ENCODE measurements at places on chromosomes 2 and 18. TPM values are rescaled to one million over a fixed set of nuclear protein-coding genes. Genes with fewer than 3 reads are reported as not detected.

IRS1 gene
- total RNA-seq = 11.7 TPM

MAP3K19 gene
- total RNA-seq = not detected

VIL1 gene
- not detected for total RNA-seq

DPP10 gene
- not detected for total RNA-seq

LHCGR gene
- not detected for total RNA-seq

SCYGR1 gene
- not detected for total RNA-seq

MC2R gene
- total RNA-seq = not detected

SF3B1 gene
- 181 TPM for total RNA-seq

RAD51AP2 gene
- not detected for total RNA-seq

Data from bronchial smooth muscle cell (primary cell).